Fibroblast of lung (primary cell): ENCODE measurements at places on chromosomes 13 and 19.

DNA sequence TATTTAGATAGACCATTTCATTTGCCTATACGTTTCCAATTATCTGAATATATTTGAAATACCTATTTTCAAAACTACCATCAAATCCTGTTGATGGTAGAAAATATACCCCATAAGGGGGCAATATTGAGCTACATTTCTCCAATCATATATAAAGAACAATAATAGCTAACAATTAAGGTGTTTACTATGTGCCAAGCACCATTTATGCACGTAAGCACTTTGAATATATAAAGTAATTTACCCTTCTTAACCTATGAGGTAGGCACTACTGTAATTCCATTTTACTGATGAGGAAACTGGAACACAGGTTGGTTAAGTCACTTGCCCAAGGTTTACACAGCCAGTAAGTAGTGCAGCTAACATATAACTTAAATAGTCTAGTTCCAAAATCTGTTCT is 79.2 kb downstream of the UBL3 start:
- peak; percentile 23 for DNase-seq

GRCh38 chr13:96851856-96852445 is 142.3 kb downstream of the OXGR1 start:
- no peak for DNase-seq

DNA sequence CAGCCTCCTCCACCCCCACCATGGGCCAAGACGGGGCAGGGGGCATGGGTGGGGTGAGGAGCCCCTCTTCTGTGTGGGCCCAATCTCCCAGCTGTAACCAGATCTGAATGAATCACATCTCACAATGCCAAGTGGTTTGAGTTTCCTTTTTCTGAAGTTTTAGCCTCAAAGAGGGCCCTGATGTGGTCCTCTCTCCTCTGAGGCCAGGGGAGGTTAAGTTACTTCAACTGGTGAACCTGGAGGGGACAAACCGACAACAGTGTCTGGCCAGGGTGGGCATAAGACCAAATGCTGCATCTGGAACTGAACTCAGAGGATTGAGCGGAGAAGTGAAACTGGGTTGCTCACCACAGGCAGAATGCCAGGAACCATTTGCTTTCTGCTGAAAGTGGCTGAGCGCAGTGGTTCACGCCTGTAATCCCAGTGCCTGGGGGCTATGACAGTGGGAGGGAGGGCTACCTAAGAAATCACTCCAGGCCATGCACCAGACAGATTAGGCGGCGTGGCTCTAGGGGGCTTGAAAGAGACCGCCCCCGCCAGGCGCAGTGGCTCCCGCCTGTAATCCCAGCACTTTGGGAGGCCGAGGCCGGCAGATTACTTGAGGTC is 15.4 kb upstream of the IRGC start:
- DNase-seq: peak; percentile 85

GRCh38 chr19:33785795-33786194 is 10.9 kb upstream of the KCTD15 start:
- DNase-seq: peak; percentile 88

GRCh38 chr19:3457528-3458228 is 22.6 kb downstream of the SMIM24 start:
- no peak for DNase-seq

DNA sequence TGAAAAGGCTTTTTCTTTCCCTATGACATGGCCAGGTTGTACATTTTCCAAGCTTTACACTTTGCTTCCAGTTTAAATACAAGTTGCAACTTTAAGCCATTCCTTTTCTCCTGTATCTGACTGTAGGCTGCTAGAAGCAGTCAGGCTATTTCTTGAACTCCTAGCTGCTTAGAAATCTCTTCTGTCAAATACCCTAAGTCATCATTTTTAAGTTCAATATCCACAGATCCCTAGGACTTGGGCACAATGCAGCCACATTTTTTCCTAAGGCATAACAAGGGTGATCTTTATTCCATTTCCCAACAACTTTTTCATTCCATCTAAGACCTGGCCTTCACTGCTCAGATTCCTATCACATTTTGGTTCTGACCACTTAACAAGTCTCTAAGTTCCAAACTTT is 142.7 kb upstream of the TUBA3C start:
- no peak for DNase-seq

GRCh38 chr13:32537580-32538142 is 934 bp downstream of the N4BP2L2 start:
- DNase-seq: peak; percentile 16

- DNase-seq: no peak
Observed at GRCh38 chr19:48452289-48453190, 2.8 kb upstream of the KCNJ14 start.

GRCh38 chr13:109764470-109765291 is 21.7 kb downstream of the IRS2 start:
- no peak for DNase-seq

DNA sequence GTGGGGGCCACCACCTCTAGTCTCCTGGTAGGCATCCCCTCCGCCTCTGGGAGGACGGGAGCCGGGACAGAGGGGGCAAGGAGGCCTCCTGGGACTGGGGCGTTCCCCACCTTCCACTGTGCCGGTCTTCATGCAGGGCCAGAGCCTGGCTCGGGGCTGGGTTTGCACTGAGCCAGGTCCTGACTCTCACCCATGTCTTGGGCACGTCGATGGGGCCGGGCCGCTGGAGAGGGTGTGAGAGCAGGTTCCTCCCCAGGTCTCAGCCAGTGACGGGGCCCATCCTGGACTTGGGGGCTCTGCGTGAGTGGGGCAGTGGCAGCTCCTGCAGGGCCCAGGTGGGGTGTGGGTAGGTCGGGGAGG is 26.6 kb downstream of the ATP11A start:
- no peak for DNase-seq

- DNase-seq: no peak
Observed at GRCh38 chr19:48806518-48806817, 4.4 kb downstream of the BCAT2 start.

DNA sequence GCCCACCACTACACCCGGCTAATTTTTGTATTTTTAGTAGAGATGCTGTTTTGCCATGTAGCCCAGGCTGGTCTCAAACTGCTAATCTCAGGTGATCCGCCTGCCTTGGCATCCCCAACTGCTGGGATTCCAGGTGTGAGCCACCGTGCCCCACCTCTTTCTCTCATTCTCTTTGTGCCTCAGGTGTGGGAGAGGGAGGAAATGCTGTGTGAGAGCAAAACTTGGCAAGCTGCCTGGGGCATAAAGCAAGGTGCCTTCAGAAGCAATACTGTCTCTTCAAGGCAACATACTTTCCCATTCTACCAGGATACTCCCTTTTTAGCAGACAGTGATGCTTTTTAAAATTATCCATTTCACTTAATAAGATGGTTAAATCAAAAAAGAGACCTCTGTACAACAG is 53.2 kb upstream of the RFC3 start:
- DNase-seq: no peak

GRCh38 chr13:46598140-46598819 is 45.3 kb downstream of the LRCH1 start:
- DNase-seq: no peak

- DNase-seq: no peak
Observed at GRCh38 chr19:29040951-29041350, 172.0 kb downstream of the UQCRFS1 start.

- DNase-seq: no peak
Observed at GRCh38 chr19:43799502-43800142, 2.6 kb downstream of the LYPD5 start.

GRCh38 chr19:9430444-9430843 is 4.9 kb downstream of the ZNF266 start:
- no peak for DNase-seq

GRCh38 chr19:19033426-19034203 is at the start of the genes ARMC6 and SUGP2:
TSS of gene ARMC6 (plus strand) at chr19:19033603. CDS start at chr19:19034210, 607 bp downstream.
TSS of gene SUGP2 (minus strand) at chr19:19033517. CDS start at chr19:19031071, 2,446 bp downstream.
- DNase-seq: peak; percentile 77

- DNase-seq: no peak
Observed at GRCh38 chr13:44014501-44014900, 134.8 kb downstream of the LACC1 start.

DNA sequence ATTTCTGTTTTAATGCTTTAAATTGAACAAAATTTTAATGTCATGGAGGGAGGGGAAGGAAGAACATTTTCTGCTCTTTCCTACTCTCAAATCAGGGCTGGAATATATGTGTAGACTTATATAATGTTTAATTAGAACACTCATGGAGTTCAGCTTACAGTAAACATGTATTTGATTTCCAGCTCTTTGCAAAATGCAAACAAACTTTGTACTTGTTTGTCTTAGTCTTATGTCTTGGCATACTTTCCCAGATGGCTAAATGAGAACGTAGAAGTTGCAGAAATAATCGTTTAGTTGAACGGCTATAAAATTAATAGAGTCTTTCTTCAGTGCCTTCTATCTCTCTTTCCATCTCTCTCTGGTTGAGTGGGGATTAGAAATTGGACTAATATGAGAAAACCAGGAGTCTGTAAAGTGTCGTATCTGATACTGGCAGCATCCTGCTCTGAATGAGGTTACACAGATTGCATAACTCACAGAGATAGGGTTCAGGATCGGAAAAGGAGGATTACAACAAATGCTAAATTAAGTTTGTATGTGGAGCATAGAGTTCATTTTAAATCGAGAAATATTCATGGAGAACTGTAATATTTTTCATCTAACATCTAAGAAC is 82.3 kb downstream of the FGF9 start:
- DNase-seq: no peak

DNA sequence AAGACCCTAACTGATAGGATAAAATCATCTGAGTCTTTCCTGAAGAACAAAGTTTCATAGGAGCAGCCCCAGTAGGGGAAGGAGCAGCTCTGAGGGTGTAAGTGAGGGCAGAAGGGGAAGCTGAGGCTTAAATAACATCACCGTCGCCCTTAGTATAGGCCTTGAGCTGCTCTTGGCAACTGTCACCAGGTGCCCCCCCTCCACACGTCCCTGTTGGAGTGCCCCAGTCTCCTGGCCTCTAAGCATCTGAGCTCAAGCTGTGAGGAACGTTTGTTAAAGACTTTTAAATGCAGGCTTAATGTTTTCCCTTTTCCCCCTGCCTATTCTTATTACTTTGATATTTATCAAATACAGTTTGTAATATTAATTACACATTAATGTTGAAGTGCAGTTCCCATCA is 170.6 kb downstream of the ZIC5 start:
- DNase-seq: no peak

- no peak for DNase-seq
Observed at GRCh38 chr13:59178344-59178743, 985.4 kb downstream of the DIAPH3 start.

DNA sequence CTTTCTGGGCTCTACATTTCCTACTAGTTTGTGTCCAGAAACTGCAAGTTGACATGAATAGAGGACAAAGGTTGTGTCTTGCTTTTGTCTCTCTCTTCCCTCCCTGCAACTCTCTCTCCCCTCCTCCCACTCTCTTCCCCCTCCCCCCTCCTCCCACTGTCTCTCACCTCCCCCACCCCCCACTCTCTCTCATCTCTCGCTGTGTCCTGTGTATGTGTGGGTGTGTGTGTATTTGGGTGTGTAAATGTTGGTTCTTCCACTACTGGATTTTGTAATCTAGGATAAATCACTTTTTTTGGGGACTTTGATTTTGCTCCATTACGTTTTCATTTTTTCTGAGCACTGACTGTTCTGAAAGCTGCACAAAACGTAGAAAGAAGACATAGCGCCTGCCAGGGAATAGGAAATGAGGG is 48.4 kb downstream of the AKAP11 start:
- DNase-seq: no peak

DNA sequence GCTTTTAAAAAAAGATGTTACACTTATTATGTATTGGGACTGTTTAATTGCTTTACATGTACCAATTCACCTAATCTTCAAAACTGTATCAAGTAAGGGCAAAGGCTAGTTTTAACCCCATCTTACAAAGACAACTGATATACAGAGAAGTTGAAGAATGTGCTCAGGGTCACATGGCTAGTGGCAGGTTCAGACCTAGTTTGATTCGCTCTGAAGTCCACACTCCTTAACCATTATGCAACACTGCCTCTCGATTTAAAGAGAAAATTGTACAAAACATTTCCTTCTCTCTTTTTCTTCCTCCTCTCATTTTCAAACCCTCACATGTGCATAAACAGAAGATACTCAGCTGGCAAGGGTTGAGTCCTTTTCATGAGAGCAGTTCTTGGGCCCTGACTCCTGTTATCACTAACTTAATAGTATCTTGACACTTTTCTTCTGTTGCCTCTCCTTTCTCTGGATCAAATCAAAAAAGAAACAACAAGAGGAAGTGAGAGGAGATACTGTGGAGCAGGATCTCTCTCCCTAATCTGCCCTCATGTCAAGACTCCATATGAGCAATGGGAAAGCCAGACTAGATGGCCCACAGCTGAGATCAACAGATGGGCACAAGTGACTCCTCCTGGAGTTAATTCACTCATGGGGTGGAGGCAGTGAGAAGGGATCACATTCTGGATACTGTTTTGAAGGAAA is 19.0 kb upstream of the N4BP2L1 start:
- no peak for DNase-seq
